ENCODE measurements at places on chromosomes 11 and 22.
A peak's percentile ranks its signal among the peaks of the same experiment; 100 is the strongest.

DNA sequence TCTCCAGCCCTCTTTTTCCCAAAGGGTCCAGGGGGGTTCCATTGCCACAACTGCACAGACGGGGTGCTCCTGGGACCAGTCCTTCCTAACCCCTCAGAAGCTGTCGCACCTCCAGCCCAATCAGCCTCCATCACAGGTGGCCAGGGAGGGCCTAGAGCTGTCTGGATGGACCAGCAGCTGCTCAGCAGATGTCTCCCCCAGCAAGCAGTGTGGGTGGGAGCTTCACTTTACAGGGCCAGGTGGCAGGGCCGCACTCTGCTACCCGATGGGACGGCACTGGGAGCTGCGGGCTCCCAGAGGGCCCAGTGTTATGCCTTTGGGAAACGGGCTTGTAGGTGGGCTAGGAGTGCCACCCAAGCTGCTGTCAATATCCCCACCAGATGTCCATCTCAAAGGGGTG is 120.5 kb downstream of the DSCAML1 start:
- H3K4me3 ChIP-seq, result no peak overlapping the region
- H3K27me3 ChIP-seq, result no peaks in the 10 kb centered on the region
- H3K36me3 ChIP-seq, result no peaks in the 10 kb centered on the region
- no peak for DNase-seq
- peaks cover 35% of the 10 kb centered on the region for H3K4me1 ChIP-seq

- DNase-seq, result no peak
- no peaks in the 10 kb centered on the region for H3K27me3 ChIP-seq
- H3K27ac ChIP-seq, result no peak overlapping the region
- H3K4me3 ChIP-seq, result no peak overlapping the region
These were observed 5.0 kb upstream of the MRPL11 start for GRCh38 chr11:66443602-66444001.

- peak overlapping the region; percentile 79 for H3K27ac ChIP-seq
- H3K36me3 ChIP-seq, result no peaks in the 10 kb centered on the region
- peaks cover 38% of the 10 kb centered on the region for H3K4me1 ChIP-seq
- H3K4me3 ChIP-seq, result peak overlapping the region; percentile 3
- no peaks in the 10 kb centered on the region for H3K27me3 ChIP-seq
- DNase-seq, result no peak
These were observed 35.2 kb downstream of the MAML2 start for GRCh38 chr11:96307776-96308140.

DNA sequence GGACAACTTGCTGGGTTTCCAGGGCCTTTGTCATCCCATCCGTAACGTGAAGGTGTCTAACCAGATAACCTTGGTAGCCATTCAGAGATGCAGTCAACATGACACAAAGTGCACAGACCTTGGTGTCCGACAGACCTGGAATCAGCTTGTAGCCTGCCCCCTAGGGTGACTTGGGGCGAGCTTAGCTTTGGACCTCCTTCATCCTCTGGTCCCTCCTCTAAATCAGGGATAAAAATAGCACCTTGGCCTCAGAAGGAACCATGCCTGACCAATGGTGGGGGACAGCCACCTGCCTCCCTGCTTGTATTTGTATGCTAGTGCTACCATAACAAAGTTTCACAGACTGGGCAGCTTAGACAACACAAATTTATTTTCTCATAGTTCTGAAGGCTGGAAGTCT is 3.7 kb downstream of the SNRPD3 start:
- H3K36me3 ChIP-seq, result peaks cover 40% of the 10 kb centered on the region
- H3K4me1 ChIP-seq, result peaks cover 21% of the 10 kb centered on the region
- no peaks in the 10 kb centered on the region for H3K27me3 ChIP-seq
- no peak for DNase-seq
- H3K4me3 ChIP-seq, result no peak overlapping the region

GRCh38 chr11:121520243-121521144 is 67.7 kb upstream of the SORL1-AS1 start:
- no peaks in the 10 kb centered on the region for H3K4me1 ChIP-seq
- H3K4me3 ChIP-seq, result no peak overlapping the region
- no peak for DNase-seq
- no peak overlapping the region for H3K27ac ChIP-seq
- H3K36me3 ChIP-seq, result peaks cover 43% of the 10 kb centered on the region

DNA sequence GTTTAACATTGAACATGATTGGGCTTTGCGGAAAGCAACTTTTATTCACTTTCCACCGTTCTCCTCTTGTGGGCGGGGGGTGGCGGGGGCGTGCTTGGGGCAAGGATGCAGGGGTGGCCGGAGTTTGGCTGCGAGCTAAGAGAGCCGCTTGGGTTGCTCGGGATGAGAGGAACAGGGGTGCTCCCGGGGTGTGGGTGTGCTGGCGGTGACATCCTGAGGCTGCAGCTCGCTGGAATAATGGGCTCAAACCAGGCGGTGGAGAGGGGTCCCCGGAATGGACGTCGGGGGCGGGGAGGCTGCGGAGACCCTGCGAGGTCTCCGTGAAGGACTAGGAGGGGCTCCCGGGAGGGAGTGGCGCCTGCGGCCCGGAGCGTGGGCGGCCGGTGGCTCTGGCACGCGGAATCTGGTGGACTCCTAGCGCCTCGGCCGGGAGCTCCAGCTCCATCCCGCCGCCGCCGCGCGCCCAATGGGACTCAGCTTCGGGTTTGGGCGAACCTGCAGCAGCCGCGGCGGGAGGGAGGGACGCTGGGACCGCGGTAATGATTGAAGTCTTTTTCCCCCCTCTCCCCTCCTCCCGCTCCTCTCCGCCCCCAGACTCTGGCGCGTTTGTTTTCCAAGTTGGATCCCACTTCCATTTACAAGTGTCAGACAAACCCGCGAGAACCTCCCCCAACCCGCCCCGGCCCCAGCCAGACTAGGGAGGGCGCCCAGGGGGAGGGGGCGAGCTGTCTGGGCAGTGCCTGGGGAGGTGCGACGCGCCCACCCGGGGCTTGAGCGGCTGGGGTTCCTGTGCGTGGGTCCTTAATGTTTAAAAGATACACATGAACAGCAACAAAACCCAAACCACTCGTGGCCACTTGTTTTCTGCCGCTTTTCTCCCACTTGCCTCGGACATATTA is 2.0 kb downstream of the FAT3 start:
- peak overlapping the region; percentile 41 for H3K4me3 ChIP-seq
- H3K36me3 ChIP-seq, result no peaks in the 10 kb centered on the region
- no peak overlapping the region for H3K27ac ChIP-seq
- peak; percentile 6 for DNase-seq
- H3K4me1 ChIP-seq, result no peaks in the 10 kb centered on the region
